ENCODE measurements at places on chromosomes 13 and 19.

DNA sequence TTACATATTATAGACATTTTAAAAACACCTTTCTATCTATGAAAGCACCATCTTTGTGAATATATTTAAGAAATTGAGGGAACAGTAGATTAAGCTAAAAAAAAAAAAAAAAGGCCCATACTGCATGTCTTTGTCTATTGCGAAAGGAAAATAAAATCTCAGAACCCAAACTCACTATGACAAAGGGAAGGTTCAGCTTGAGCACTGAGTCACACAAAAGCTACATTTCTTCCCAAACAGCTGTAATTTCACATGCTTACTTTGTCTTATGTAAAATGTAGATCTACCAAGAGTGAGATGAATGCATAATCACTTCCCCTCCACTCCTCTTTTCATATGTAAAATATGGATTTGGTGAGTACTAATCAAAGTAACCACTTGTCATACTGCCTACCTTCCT is 640.1 kb upstream of the KLF12 start:
- DNase-seq: no peak

GRCh38 chr19:6101991-6102390 is 8.3 kb downstream of the RFX2 start:
- no peak for DNase-seq

GRCh38 chr19:52230685-52231084 is 38.7 kb upstream of the ZNF766 start:
- no peak for DNase-seq

- DNase-seq: no peak
These were observed 9.6 kb upstream of the KPTN start for GRCh38 chr19:47493378-47494210.

- no peak for DNase-seq
These were observed 20.8 kb downstream of the NOVA2 start for GRCh38 chr19:45952686-45953505.

DNA sequence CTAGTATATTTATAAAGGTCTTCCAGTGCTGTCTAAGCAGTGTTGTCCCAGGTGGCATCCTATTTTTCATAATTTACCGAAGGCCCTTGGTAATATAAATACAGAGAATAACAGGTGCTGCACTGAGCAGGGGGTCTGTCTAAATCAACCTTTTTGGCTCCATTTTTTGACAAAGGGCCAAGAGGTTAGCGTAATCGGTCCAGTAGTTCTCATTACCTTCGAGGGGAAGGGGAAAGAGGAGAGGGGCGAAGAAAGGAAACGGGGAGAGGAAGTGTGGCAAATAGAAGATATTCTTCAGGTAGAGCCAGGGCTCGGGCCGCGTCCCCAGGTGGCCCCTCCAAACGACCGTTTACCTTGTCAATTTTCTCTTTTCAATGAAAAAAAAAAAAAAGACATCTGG is 749 bp upstream of the PAN3 start:
- no peak for DNase-seq

DNA sequence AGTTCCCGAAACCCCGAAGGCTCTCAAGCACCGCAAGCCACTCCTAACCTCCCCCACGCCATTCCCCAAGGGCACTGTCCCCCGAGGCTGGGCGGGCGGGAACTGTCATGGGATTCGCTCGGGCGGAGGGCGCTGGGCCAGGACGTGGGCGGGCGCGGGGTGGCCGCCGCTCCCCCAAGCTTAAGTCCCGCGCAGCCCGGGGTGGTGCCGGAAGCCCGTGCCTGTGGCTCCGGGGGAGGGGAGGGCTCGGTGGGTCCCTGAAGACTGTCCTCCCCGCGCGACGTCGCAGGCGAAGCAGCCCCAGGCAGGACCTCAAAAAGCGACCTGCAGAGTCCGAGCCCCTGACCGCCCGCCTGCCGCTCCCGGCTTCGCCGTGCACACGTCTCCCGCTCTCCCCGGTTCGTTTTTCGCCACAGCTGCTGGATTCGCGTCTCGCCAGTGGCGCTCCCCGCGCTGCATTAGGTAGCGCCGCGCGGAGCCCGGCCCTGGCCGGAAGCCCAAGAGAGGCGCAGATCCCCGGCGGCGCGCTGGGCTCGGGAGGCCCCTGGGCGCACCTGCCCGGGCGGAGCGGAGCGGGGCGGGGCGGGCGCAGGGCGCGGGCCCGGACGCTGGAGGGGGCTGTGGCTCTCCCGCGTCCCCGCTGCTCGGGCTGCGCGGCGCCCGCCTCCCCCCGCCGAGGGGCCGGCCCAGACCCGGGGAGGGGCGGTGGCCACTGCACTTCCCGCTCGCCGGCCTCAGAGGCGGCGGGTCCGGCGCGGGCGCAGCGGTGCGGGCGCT is at the start of gene FARP1:
TSS of gene FARP1 (plus strand) at position 715 of the 777 bp plus-strand sequence. CDS start 70,149 bp downstream, outside the sequence.
- DNase-seq: peak; percentile 17

GRCh38 chr13:42110410-42111155 is 62.1 kb downstream of the DGKH start:
- DNase-seq: no peak

GRCh38 chr13:99066219-99066618 is 88.4 kb upstream of the DOCK9 start:
- DNase-seq: no peak

- no peak for DNase-seq
These were observed 1.7 kb downstream of the DMPK start for GRCh38 chr19:45780448-45781213.

DNA sequence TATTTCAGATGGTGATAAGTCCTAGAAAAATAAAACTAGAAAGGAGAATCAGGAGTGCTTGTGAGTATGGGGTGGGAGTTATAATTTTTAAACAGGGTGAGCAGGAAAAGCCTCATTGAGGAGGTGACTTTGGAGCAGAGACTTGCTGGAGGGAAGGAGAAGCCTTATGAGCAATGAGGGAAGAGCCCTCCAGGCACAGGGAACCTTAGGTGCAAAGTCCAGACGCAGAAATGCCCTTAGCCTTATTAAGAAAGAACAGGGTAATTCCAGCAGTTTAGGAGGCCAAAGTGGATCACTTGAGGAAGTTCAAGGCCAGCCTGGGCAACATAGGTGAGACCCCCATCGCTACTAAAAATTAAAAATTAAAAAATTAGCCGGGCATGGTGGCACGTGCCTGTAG is 21.0 kb upstream of the FXYD3 start:
- no peak for DNase-seq

DNA sequence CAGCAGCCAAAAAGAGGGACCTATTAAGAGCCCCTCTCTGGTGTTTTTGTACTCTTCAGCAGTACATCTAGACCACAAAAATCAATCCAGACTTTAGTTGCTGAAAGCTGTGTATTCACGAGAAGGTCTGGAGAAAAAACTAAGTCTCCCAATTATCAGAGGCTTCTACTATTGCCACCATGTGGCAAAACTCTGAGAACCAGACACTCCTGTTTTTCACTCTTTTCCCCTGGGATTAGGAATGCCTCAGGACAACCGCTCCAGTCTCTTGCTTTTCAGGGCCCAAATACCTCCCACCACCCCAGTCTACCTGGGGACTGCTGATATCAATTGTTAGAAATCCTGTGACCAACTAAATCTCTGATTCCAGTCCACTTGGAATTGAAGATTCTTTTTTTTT is 30.1 kb upstream of the OBI1 start:
- DNase-seq: no peak

DNA sequence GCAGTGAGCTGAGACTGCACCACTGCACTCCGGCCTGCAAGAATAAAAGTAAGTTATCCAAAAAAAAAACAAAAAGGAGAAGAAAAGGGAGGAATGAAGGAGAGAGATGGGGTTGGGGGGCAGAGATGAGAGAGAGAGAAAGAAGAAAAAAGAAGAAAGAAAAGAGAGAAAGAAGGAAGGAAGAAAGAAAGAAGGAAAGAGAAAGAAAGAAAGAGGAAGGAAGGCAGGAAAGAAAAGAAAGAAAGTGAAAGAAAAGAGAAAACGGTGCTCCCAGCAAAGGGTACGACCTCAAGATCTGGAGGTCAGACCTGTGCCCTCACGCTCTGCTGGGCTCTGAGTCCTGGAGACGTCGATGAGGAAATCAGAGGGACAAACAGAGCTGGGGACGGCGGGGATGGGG is 3.7 kb downstream of the A1BG start:
- no peak for DNase-seq

GRCh38 chr13:37766502-37766901 is 103.1 kb downstream of the TRPC4 start:
- no peak for DNase-seq

- DNase-seq: no peak
These were observed 706.4 kb upstream of the SLC10A2 start for GRCh38 chr13:103772576-103772975.

DNA sequence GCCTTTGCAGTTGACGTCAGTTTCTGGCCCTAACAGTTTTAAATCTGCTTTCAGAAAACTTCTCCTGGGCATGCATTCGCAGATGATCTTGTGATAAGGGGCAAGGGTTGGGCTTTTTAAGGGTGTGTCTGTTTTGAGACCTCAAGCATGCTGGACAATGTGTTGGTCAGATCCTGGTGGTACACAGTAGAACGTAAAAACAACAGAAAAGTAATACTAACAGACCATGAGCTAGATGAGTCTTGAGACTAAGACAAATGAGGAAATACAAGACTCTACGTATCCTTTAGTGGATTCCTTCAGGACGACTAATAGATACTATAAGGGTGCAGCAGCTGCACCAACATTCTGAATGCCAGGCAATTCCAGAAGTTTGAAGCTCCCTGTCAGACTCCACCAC is 237.6 kb downstream of the DNAJC15 start:
- DNase-seq: no peak

- DNase-seq: no peak
These were observed 14.8 kb downstream of the KCTD12 start for GRCh38 chr13:76871432-76871831.

- peak; percentile 63 for DNase-seq
These were observed 674 bp downstream of the BRD4 start for GRCh38 chr19:15331419-15332310.

DNA sequence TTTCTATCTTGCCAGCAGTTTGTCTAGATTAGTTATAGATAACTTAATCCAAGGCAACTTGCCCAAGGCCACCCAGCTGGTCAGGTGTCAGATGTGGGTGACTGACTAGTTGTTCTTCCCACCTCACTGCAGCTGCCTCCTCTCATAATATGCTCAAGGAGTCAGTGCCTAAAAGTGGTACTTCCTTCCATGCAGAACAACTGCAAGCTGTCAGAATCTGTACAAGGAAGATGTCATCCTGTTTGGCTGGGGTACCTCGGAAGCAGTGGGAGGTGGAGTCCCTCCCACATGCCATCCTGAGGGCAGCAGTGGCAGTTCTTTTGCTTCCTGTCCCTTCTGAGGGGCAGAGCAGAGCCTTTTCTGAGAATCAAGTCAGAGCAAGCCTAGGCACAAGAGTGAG is 193.2 kb upstream of the RFC3 start:
- DNase-seq: no peak

DNA sequence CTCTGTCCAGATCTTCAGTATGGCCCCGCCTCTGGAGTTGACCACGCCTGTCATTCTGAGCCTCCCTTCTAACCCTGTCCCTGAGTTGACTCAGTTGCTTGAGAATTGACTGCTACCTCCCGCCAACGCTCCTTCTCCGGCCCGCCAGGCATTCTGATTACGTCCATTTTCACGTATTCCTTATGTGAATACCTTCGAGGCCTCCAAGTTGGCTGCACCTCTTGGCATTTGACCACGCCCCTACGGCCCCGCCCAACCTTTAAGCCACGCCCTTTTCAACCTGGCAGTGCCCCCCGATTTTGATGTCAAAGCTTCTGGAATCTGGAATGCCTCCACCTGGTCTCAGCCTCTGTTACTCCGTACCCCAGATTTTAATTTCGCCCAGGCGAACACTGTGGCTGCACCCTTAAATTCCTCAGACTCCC is 1.7 kb upstream of the EML2 start:
- DNase-seq: no peak

DNA sequence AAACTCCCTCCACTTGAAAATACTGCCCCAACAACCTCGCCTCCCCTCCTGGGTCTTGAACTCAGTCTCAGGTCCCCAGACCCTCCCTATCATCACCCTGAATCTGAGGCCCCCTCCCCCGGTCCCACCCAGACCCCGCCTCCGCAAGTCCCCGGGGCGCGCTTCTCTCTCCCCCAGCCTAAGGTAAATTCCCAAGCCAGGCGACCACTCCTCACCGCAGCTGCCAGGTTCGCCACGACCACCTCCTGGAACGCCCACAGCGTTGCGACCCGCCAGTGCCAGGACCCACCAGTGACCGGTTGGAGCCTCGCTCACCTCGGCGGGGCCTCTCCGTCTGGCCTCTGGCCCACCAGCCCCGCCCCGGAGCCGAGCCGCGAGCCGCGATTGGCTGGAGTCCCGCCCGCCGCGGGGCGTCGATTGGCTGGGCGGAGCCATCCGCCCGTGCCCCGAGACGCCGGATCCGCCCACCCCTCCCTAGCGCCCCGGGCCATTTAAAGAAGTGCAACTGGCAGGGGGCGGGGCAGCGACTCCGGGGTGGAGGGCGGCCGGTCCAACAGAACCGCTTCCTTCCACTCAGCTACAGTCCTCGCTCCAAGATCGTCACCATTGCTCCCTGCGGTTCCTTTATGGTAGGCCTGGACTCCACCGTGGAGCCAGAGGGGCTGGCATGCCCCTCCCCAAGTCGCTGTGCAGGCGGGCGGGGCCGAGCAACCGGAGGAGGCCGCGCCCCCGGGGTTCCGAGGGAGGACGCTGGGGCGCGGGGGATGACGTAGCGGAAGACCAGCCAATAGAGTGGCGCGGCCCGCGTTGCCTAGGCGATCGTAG is at the start of gene SERTAD3:
TSS of gene SERTAD3 (minus strand) at position 336 of the 825 bp plus-strand sequence. CDS start 2,255 bp downstream, outside the sequence.
- peak; percentile 96 for DNase-seq

GRCh38 chr13:95387733-95388207 is 86.5 kb upstream of the ABCC4 start:
- no peak for DNase-seq

DNA sequence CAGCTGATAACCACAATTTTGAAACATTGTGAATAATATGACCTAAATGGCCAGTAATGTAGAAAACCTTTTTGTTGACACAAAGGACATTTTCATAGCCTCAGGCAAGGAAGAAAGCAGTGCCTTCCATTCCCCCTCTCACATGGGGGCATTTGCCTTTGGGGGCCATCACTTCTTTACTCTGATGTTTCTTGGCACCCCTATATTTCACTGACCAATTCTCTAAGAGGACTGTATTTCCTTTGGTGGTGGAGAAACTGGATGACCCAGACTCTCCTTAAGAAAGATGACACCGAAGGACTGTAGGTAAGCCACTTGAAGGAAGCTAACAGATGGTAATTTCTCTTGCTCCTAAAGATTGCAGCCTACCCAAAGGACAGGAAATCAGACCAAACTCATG is 254.6 kb downstream of the DCLK1 start:
- no peak for DNase-seq

GRCh38 chr13:77222000-77222690 is 104.7 kb downstream of the MYCBP2 start:
- DNase-seq: no peak

- no peak for DNase-seq
These were observed 23.0 kb downstream of the ATP4B start for GRCh38 chr13:113635048-113635420.

DNA sequence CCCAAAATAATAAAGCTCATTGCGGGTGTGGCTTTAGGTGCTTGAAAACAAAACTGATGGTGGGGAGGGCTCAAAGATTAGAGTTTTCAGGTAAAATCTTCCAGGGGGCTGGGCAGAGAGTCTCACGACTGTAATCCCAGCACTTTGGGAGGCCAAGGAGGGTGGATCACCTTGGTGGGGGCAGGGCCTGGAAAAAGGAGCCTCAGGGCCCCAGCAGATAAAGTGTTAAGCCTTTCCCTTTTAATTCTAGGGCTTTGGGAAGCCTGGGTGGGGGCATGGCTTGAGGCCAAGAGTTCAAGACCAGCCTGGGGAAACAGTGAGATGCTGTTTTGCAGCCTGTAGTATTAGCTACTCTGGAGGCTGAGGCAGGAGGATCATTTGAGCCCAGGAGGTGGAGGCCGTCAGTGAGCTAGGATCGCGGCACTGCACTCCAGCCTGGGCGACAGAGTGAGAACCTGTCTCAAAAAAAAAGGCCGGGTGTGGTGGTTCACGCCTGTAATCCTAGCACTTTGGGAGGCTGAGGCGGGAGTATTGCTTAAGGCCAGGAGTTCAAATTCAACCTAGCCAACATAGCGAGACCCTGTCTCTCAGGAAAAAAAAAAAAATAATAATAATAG is 1.7 kb downstream of the IRGQ start:
- no peak for DNase-seq

Data from stimulated activated CD4-positive, alpha-beta T cell treated with anti-CD3 and anti-CD28 coated beads, Interleukin-4, amount 100 ng/mL, for 4 hours (primary cell).